ENCODE measurements at places on chromosomes 6 and 20. TPM values are rescaled to one million over a fixed set of nuclear protein-coding genes. Genes with fewer than 3 reads are reported as not detected.

GRCh38 chr20:63700199-63701050, 4.0 kb downstream of the TNFRSF6B start:
- no peak for DNase-seq

The LGSN gene
- not detected for total RNA-seq

The CTAGE9 gene
- not detected for total RNA-seq

DNA sequence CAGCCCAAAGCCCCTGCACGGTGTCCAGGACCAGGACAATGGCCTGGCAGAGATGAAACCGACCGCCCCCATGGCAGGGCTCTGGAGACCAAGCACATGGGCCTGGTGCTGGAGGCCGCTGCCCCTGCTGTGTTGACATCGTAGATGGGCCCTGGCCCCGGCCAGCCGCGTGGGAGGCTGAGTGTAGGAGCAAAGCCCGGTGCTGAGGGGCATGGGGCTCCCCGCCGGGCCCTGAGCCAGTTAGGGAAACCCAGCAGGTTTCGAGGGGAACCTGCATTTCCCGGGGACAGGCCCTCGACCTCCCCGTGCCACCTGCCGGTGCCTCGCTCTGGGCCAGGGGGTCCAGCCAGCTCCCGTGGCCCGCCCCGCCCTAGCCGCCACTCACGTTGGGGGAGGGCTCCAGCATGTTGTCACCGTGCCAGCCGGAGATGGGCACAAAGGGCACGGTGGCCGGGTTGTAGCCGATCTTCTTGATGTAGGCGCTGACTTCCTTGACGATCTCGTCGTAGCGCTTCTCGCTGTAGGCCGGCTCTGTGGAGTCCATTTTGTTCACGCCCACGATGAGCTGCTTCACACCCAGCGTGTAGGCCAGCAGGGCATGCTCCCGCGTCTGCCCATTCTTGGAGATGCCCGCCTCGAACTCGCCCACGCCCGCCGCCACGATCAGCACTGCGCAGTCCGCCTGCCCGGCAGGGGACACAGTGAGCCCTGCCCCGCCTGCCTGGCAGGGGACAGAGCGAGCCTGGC, 4.3 kb downstream of the EEF1A2 start:
- no peak for DNase-seq

- DNase-seq: no peak
Observed at GRCh38 chr6:63447134-63447533, 125.1 kb upstream of the LOC128125822 start.

The ZNF311 gene
- not detected for total RNA-seq

- no peak for DNase-seq
Observed at GRCh38 chr6:17178326-17178725, 76.5 kb downstream of the STMND1 start.

DNA sequence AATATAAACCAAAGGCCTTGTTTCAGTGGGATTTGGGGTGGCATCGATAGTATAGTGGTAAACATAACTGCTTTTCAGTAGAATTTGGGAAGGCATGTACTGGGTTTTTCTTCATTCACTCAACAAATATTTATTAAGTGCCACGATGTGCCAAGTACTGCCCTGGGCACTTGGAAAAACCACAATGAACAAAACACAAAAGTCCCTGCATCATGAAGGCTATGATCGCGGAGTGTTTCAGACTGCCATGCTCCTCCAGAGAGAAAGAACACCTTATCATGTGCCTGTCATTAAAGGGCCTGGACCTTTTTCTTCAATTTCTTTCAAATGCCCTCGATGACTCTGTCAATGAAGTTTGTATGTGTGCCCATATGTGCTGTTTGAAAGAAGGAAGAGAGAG, 59.2 kb upstream of the CEP85L start:
- DNase-seq: peak; percentile 69

The SYNDIG1 gene
- not detected for total RNA-seq

- no peak for DNase-seq
Observed at GRCh38 chr6:72640615-72640930, 18.7 kb downstream of the KCNQ5 start.

The MOXD1 gene
- 17.2 TPM for total RNA-seq

The NKX2-2 gene
- total RNA-seq: not detected

The BPI gene
- not detected for total RNA-seq

The PDCD2 gene
- total RNA-seq: 137 TPM

DNA sequence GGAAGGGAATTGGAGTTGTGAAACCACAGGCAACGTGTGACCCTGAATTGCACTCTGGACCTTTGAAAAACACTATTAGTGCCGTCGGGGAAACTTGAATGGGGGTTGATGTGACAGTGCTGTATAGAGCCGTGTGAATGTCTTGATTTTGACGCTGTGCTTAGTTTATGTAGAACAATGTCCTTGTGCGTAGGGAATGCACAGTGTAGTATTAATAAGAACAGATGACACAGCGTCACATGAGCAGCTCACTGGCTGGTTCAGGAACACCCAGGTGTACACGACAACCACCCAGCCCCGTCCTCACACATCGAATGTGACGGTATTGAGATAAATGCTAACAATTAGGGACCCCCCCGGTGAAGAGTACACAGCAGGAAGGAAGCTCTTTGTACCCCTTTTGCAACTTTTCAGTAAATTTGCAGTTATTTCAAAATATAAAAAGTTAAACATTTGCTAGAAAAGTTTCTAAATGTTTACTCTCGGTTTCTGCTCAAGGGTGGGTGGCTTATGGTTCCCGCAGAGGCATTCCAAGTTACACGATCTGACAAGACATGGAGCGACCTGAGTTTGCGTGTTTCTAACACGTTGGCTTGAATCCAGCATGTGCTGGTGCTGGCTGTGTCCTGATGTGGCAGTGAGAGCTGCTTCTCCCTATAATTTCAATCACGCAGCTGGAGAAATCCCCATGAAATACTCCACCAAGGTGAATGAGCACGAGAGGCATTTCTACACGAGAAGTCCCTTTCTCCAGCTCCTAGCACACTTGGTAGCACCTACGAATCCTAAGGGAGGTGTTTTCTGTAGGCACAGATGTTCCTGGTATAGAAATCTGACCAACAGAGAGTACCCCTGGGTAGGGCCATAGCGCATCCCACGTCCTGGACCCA, 208.0 kb upstream of the EXOC2 start:
- no peak for DNase-seq

The PFDN4 gene
- total RNA-seq: 149 TPM

- no peak for DNase-seq
Observed at GRCh38 chr6:13522656-13523055, 35.3 kb upstream of the GFOD1 start.

- DNase-seq: no peak
Observed at GRCh38 chr6:41729624-41730023, 5.8 kb downstream of the TFEB start.

DNA sequence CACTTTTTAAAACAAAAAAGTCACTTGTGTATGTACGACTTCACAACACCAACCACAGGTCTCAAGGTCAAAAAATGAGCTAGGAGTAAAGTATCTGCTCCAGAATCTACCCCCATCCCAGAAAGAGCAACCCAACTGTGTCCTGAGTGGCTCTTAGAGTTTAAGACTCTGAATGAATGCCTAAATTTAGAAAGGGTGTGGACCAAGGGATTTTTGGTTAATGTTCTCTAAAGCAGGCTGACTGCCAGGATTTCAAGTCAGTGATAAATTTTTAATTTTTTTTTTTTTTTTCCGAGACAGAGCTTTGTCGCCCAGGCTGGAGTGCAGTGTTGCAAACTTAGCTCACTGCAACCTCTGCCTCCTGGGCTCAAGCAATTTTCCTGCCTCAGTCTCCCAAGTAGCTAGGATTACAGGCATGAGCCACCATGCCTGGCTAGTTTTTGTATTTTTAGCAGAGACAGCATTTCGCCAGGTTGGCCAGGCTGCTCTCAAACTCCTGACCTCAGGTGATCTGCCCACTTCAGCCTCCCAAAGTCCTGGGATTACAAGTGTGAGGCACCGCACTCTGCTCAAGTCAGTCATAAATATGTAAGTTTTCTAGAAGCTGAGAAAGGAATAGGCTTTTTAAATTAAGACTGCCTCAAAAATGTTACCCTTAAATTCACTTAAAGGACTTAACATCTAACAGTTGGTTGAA, 20.2 kb downstream of the STAU1 start:
- DNase-seq: no peak

GRCh38 chr6:29989211-29989610, 46.9 kb downstream of the HLA-A start:
- no peak for DNase-seq

- no peak for DNase-seq
Observed at GRCh38 chr6:70163795-70164194, 139.1 kb downstream of the COL9A1 start.

- peak; percentile 75 for DNase-seq
Observed at GRCh38 chr20:50625986-50626677, 65.2 kb downstream of the RIPOR3 start.

The RRAGD gene
- total RNA-seq: 165 TPM

The TBXT gene
- total RNA-seq: not detected

The SIRPB2 gene
- total RNA-seq: not detected

The IMPG1 gene
- not detected for total RNA-seq

The ETV7 gene
- not detected for total RNA-seq

The SLC22A23 gene
- 8.0 TPM for total RNA-seq

The CCDC170 gene
- not detected for total RNA-seq

DNA sequence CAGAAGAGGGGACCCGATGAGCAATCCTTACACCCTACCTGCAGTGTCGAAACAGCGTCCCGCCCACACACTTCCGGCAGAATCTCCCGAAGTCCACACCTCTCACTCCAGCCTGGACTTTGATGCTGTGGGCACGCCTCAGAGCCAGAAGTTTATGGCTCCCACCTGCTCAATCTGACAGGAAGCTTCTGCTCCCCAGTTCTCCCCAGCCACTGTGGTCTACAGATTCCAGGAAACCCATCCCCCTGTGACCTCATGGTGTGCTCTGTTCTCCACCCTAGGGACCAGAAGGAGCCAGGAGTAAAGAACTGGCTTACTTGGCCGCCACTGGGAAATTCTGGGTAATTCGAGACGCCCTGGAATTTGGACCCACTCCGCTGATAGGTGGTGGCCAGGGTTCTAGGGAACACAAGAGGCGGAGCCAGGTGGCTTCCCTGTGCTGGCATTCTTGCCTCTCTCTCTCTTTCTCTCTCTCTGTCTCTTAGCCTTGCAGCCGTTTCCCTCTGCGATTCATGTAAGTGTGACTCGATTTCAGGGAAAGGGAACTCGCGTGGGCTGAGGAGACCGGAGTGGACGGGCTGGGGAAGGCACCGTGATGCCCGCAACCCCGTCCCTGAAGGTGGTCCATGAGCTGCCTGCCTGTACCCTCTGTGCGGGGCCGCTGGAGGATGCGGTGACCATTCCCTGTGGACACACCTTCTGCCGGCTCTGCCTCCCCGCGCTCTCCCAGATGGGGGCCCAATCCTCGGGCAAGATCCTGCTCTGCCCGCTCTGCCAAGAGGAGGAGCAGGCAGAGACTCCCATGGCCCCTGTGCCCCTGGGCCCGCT, at the start of gene TRIM15:
TSS of gene TRIM15 (plus strand) at position 457 of the 828 bp plus-strand sequence. CDS start at position 596, 139 bp downstream.
- no peak for DNase-seq

DNA sequence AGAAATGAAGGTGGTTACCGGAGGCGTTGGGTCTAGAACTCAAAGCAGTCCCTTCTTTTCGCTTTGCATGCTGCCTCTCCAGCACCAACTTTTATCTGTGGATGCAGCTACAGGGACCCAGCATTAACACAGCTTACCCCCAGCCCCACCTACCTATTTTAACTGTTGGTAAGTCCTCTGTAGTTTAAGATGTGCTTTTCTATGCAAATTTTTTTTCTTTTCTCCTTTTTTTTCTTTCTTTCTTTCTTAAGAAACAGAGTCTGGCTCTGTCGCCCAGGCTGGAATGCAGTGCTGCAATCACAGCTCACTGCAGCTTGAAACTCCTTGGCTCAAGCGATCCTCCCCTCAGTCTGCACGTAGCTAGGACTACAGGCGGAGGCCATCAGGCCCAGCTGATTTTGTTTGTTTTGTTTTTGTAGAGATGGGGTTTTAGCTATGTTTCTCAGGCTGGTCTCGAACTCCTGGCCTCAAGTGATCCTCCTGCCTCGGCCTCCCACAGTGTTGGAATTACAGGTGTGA, 6.5 kb upstream of the USP45 start:
- no peak for DNase-seq

- no peak for DNase-seq
Observed at GRCh38 chr6:16669227-16669626, 92.0 kb downstream of the ATXN1 start.

GRCh38 chr6:6865611-6866010, 242.2 kb upstream of the RREB1 start:
- DNase-seq: no peak

- DNase-seq: no peak
Observed at GRCh38 chr6:82861121-82861520, 204.5 kb downstream of the UBE3D start.

The MBOAT1 gene
- total RNA-seq: 27.8 TPM

DNA sequence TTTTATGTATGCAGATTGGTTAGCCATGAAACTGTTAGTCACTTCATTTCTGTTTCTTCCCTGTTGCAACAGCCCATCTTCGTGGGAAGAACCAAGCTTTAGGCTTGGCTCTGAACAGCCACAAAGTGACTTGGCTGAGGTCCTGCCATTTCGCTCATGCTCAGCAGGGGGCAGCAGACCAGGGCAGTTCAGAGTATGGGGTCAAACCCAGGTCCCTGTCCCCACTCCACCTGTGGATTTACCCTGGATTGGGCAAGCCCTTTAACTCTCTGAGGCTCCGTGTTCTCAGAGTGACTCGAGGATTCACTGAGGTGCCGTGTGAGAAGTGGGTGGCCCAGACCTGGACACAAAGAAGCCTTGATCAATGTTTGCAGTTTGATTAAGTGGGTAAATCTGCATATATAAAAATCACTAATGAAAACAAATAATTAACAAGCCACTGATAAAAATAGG, 19.8 kb upstream of the MAP1LC3A start:
- DNase-seq: peak; percentile 69

The ECT2L gene
- total RNA-seq: not detected

GRCh38 chr6:170010665-170011203, 259.3 kb downstream of the ERMARD start:
- no peak for DNase-seq

The MCHR2 gene
- total RNA-seq: 0.16 TPM

GRCh38 chr6:105880030-105880492, 206.1 kb upstream of the PRDM1 start:
- no peak for DNase-seq

- DNase-seq: no peak
Observed at GRCh38 chr6:104566411-104566810, 293.3 kb downstream of the HACE1 start.

DNA sequence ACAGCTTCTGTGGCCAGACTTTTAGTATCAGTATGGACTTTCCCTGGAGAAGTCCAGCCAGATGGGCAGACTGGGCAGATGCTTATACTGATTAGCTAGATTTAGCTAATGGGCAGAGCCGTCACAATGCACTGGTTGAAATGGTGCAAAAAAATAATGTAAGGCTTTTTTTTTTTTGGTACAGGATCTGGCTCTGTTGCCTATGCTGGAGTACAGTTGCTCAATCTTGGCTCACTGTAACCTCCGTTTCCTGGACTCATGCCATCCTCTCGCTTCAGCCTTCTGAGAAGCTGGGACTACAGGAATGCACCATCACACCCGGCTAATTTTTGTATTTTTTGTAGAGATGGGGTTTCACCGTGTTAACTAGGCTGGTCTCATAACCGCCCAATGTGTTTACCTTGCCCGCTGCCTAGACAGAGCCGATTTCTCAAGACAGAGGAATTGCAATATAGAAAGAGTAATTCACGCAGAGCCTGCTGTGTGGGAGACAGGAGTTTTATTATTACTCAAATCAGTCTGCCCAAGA, 16.4 kb upstream of the KIFC1 start:
- DNase-seq: no peak

The EYA2 gene
- total RNA-seq: not detected

Measured in SK-MEL-5 (cell line).